ENCODE measurements at places on chromosomes 13 and 19.
A peak's percentile ranks its signal among the peaks of the same experiment; 100 is the strongest.

- no peak for DNase-seq
Measured at GRCh38 chr13:104553186-104553585, 1487.0 kb upstream of the SLC10A2 start.

DNA sequence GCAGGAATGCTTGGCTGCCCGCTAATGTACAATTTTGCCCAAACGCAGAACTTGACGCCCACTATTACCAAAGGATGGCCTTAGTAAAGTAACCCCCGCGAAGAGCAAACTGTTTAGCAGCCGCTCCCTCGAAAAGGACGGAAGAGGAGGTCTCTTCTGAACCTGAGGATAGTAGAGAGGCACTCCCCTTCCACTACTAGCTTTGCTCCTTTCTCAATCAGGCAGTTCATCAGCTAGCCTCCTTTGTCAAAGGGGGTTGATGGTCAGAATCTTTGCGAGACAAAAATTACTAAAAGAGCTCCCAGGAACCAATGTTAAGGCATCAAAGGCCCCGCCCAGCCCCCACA is 534 bp downstream of the CAB39L start:
- no peak for DNase-seq

DNA sequence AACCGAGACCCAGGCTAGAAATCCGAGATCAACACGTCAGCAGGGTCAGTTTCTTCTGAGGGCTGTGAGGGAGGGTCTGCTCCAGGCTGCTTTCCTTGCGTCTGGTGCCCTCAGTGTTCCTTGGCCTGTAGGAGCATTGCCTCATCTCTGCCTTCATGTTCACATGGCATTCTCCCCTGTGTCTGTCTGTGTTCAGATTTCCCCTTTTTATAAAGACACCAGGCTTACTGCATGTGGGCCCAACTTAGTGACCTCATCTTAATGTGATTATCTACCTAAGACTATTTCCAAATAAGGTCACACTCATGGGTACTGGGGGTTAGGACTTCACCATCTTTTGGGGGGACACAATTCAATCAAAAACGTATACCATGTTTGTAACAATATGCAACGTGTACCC is 57.2 kb upstream of the C1QTNF9 start:
- DNase-seq: no peak

DNA sequence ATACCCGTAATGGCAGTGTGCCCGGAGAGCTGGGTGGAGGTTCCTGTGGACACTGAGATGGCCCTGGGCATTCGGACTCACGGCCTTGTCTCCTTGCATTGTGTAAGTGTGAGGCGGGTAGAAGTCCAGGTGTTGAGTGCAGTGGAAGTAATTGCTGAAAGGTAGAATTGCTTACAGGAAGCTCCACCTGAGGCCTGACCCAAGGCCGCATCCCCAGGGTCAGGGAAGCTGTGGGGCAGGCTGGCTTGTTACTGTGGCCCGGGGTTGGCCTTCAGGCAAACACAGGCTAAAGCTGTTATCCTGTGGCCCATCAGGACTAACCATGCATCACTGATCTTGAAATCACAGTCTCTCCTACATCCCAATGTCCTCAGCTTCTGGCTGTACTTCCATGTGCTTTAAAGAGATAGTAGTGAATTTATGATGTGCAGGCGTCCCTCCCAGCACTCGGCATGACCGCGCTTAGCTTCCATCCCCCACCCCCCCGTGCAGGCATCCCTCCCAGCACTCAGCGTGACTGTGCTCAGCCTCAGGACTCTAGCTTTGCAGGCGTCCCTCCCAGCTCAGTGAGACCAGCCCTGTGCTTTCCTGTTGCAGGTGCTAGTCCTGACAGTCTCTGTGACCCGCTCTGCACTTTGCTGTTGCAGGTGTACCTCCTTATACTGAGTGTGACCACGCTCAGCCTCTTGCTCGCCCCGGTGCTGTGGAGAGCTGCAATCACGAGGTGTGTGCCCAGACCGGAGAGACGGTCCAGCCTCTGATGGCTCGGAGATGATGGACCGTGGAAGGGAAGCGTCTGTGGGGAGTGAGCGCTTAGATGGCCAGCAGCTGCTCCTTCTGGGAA is 35.6 kb upstream of the TFDP1 start:
- DNase-seq: peak; percentile 54

GRCh38 chr13:91825516-91825915 is 427.1 kb downstream of the GPC5 start:
- DNase-seq: no peak

- peak; percentile 100 for DNase-seq
Measured at GRCh38 chr19:49148784-49149651, 6.2 kb downstream of the HRC start.

- DNase-seq: no peak
Measured at GRCh38 chr19:590396-590745, 690 bp downstream of the HCN2 start.

DNA sequence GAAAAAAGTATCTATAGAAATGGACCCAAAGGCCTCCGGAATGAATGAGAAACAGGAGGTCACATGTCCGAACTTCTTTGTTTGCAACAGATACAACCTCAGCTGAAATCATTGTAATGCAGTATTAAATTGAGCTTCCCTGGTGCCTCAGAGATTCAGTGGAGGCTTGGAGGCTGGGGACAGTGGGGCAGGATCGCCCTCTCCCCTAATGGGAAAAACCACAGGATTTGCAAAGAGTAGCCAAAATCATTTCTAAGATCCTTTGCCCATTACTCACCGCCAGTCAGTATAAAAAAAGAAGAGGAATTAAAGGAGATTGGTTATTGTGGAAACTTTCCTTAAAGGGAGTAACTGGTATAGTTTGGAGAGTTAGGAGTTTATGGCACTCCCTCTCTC is 30.4 kb upstream of the IRS2 start:
- DNase-seq: no peak

- no peak for DNase-seq
Measured at GRCh38 chr13:73173279-73173811, 114.5 kb downstream of the KLF5 start.

DNA sequence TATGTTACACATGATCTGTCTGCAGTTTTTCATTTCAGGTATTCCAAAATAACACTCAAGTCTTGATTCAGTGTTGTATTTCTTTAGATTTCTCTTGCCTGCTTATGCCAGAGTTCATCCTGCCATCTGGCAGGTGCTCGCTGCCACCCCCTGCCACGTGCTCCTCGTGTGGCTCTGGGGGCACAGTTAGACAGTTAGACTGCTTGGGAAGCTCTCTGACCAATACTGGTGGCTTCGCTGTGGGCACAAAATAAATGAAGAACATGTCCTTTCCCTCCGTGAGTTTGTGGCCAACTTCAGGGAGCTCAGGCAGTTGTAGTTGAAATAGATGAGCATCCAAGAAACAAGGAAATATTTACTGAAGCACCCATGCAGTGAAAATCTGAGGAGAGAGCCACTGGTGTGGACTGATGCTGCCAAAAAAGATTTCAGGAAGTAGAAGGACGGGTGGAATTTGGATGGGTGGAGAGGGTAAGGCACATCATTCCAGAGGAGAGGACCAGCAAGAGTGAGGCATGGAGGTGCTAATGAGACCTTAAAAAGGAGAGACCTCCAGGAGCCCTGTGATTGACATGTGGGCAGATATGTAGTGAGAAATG is 37.5 kb upstream of the GPR183 start:
- no peak for DNase-seq
